ENCODE measurements at places on chromosomes 2 and 18. TPM values are rescaled to one million over a fixed set of nuclear protein-coding genes. Genes with fewer than 3 reads are reported as not detected.

Gene LINC00305
- total RNA-seq = not detected

Gene POLR1B
- 5.7 TPM for total RNA-seq

Gene LBX2
- 1.0 TPM for total RNA-seq

Gene CEBPZOS
- total RNA-seq = 37.9 TPM

Gene AGXT
- total RNA-seq = not detected

Gene SOX11
- 0.11 TPM for total RNA-seq

Gene LCT
- total RNA-seq = not detected

Gene DSG2
- 64.4 TPM for total RNA-seq

Gene MOCOS
- total RNA-seq = 0.51 TPM

Gene GATA6
- 95.5 TPM for total RNA-seq

- no peak for DNase-seq
Measured at GRCh38 chr18:56511996-56512395, 126.4 kb downstream of the TXNL1 start.

DNA sequence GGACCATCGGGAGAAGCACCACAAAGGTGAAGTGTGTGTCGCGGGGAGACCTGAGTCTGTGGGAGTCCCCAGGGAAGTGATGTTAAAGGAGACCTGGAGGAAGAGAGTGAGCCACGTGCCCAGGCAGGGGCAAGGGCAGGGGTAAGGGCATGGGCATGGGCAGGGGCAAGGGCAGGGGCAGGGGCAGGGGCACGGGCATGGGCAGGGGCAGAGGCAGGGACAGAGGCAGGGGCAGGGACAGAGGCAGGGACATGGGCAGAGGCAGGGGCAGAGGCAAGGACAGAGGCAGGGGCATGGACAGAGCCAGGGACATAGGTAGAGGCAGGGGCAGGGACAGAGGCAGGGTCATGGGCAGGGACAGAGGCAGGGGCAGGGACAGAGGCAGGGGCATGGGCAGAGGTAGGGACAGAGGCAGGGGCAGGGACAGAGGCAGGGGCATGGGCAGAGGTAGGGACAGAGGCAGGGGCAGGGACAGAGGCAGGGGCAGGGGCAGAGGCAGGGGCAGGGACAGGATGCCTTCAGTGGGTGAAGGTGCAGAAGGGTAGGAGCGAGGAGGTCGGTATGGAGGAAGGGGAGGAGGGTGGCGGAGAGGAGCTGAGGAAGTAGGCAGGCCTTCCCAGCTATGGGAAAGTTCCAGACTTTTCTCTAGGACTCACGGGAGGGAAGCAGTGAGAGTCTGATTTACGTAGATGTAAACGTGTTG lies 33.3 kb downstream of the NTSR2 start:
- no peak for DNase-seq

DNA sequence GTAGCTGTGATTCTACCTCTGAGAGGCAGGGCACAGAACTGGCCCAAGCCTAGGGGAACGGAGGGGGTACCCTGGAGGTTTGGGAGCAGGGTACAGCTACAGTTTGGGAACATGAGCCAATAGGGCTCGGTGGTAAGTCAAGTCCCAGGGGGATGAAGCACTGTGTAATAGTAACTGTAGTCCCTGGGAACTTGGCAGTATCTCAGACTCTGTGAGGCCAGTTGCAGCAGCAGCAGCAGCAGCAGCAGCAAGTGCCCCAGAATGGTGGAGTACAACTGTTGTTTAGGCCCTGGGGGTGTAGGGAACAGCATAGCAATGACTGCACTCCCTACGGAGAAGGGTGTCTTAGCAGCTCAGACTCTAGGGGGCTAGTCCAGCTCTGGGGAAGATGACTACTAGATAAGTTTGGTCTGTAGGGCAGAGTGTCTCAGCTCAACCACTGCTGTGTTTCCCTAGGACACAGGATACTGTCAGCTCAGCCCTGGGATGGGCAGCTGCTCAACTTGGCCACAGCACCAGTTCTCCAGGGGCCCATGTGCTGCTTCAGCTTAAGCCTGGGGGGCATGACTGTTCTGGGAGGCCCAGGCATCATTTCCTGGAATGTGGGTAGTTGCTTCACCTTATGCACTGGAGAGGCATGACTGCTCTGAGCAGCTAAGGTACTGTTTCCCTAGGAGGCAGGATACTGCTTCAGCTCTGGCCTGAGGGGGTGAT lies 20.5 kb downstream of the CARF start:
- no peak for DNase-seq

- no peak for DNase-seq
Measured at GRCh38 chr2:190530248-190530900, 4.1 kb downstream of the NEMP2 start.

- no peak for DNase-seq
Measured at GRCh38 chr2:10930721-10931516, 19.2 kb downstream of the KCNF1 start.

DNA sequence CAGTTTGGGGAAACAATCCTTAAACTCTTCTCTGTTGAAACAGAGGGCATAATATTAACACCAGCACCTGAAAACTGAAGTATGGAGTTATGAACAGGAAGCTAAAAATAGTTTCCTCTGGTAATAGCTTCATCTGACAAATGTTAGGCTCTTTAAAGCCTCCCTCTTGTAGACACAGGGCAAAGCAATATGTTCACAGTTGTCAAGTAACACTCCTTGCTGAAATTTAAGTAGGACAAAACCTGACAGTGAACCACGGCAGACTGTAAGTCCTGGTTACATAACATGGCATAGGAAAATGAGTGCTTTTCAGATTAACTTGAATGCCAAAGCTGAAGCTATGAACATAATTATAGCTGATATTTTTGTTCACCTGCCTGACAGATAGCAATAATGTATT lies 172.9 kb downstream of the CMPK2 start:
- no peak for DNase-seq

GRCh38 chr2:72917138-72917876 lies at the start of gene EMX1:
TSS of gene EMX1 (plus strand) at chr2:72917519. CDS start at chr2:72917853, 334 bp downstream.
- no peak for DNase-seq

DNA sequence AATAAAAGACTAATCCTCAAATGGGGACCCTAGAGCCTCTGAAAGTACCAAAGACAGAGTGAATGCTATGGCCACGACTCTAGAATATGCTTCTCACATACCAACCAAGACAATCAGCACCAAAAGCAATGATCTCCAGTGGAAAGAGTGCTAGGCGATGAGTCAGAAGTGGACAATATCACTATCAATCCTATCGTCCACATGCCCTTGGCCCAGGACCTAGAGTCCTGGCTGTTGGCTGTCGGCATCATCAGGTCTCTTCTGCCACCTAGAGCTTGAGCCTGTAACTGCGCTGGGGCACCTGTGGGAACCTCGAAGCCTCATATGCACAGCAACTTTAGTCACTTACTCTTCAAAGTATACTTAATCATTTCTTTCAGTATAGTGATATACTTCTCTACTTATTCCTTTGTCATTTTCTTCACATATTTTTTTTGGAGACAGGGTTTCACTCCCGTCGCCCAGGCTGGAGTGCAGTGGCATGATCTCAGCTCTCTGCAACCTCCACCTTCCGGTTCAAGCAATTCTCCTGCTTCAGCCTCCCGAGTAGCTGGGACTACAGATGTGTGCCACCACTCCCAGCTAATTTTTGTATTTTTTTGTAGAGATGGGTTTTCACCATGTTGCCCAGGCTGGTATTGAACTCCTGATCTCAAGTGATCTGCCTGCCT lies 29.7 kb downstream of the NOL10 start:
- no peak for DNase-seq

DNA sequence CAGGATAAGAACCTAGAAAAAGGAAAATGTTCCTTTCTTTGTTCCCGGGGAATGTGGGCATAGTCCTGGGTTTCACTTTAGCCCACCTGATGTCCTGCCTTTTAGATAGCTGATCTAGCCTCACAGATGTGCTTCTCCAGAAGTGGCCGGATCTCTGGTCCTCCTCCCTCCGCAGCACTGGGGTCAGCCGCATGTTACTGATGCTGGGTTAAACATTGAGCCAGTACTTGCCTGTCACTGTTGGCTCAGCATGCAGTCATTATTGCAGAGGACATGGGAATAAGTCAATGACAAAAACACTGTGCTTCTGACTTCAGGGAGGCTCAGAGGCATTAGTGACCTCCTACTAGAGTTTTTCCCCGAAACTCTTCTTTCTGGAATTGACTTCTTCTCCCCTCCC lies 27.6 kb downstream of the NCK2 start:
- no peak for DNase-seq

GRCh38 chr2:169584005-169584877 lies at the start of gene PPIG:
TSS of gene PPIG (plus strand) at chr2:169584351. CDS start at chr2:169604042, 19,691 bp downstream.
- DNase-seq = peak; percentile 91
